Neuronal stem cell (in vitro differentiated cells): ENCODE measurements at places on chromosomes 5 and 9.

GRCh38 chr9:127982912-127983311 lies 2.1 kb upstream of the EEIG1 start:
- no peak for DNase-seq

- no peak for DNase-seq
Observed at GRCh38 chr9:91530829-91531228, 107.2 kb upstream of the NFIL3 start.

- DNase-seq, result no peak
Observed at GRCh38 chr5:108233617-108234155, 148.2 kb downstream of the FBXL17 start.

DNA sequence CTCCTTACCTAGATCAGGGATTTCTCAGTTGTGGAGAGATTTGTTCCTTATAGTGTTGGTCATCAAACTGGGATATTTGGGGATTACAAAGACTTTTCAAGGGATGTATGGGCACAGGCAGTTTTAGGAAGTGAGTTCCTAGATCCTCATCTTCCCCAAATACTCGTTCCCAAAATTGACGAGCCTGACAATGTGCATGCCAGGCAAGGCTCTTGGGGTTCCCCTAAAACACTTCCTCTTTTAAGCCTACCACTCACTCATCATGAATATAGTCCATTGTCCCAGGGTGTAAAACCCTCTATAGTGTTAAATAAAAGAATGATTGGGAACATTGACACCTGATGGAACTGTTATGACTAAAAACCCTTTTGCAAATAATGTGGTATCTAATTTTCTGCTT lies 26.4 kb downstream of the PDCD1LG2 start:
- no peak for DNase-seq

- no peak for DNase-seq
Observed at GRCh38 chr5:60763061-60763460, 63.1 kb upstream of the DEPDC1B start.

DNA sequence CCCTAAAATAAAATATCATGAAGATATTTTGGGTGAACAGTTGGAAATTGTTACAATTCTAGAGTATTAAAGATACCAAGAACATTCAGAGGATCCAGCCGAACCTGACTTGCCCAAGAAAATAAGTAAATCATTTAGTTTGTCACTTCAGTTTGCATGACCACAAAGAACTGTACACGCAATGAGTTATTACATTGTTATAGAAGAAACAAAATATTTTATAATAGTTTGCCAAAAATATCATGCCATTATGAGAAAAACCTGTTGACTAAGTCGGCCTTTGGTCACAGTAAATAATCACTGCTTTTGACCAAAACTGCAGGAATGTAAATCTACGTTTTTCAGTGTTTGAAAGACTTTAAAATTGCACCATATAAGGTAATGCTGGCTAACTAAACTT lies 27.9 kb downstream of the TRIO start:
- DNase-seq, result no peak

DNA sequence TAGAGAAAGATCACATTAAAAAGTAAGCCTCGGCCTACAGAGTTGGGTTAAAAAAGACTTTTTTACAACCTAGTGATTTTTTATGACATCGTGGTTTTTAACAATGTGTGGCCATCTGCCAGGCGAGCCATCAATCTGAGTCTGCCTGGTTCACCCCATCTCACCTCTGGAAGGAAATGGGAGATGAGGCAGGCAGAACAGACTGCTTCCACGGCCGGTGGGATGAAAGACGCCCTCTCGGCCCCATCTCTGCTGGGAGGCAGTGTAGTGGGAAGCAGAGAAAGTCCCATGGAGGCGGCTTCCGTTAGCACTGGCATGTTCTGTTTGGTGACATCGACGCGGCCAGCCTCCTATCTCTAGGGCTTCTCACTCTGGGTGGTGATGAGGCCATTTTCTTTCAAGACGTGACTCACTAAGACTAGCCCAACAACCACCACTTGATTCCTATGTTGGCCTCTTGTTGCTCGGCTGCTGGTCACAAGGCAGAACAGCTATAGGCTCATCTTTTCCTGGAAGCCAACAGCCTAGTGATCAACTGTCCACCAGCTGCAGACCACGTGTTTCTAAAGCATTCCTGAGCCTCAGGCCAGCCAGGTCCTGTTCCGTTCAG lies 132.4 kb upstream of the OTULINL start:
- DNase-seq, result no peak

DNA sequence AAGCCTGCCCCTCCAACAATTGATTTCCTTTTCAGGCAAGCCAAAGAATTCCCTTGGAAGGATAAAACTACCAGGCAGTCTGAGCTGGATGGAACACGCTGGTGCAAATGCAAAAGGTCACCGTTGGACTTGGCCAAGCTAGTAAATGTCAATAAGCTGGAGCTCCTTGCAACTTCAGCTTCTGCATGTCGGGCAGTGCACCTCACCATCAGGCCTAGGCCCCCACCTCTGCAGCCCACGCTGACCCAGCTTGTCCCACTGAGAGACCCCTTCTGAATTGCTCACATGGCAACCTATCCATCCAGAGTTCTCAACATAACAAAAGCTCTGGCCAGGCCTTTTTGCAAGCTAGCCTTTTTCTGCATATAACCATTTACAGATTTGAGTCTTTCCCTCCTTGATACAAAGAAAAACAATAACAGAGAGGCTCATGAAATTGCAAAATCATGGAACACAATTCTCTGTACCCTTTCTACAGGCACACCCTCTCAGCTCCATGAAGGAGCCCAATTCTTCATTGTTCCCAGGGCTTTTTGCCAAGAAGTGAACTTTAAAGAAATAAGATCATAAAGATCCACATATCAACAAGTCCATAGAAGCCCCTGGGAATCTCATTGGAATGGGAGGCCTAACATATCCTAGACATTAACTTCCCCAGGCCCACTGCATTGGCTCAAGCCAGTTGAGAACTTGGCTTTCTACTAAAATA lies 123.9 kb upstream of the SLIT3 start:
- DNase-seq, result no peak

DNA sequence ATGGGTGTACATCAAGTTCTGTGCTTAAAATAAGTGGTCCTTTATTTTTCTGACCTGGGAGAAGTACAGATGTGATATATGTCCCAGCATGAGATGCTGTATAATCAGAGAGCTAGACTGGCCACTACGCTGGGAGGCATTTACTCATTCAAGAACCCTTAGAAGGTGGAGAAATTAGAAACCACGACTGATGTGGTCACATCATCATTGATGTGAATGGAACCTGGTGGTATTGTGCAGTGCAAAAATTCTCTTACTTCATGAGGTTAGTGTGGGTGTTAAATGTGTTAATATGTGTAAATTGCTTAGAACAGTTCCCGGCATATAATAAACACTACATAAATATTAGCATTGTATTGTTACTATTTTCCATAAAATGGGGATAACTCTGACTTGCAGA lies 69.5 kb upstream of the CKMT2 start:
- no peak for DNase-seq

GRCh38 chr9:131674425-131675421 lies 65.2 kb downstream of the RAPGEF1 start:
- no peak for DNase-seq

- DNase-seq, result no peak
Observed at GRCh38 chr9:31389075-31389474, 995.4 kb upstream of the ACO1 start.

DNA sequence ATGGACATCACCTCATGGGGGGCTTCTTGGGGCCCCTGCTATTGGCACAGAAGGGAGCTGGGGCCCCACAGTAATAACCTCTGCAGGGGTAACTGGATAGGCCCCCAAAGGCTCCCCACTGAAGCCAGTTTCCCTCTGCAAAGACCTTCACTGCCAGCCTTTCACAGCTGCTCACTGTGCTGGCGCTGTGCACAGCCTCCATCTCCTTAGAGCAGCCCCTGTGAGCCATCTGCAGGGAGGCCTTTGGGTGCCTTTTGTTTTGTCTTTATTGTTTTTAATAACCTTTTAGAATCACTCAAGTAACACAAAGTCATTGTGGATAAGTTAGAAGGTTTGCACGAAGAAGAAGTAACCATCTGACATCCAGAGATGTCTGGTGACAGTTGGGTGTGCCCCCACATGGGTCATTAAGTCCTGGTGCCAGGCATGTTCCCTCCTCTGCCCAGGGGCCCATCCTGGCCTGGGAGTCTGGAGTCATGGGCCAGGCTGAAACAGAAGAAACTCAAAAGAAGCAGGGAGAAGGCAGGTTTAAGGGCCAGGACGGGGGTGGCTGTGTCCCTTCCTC lies 42.7 kb downstream of the NCS1 start:
- DNase-seq, result no peak

DNA sequence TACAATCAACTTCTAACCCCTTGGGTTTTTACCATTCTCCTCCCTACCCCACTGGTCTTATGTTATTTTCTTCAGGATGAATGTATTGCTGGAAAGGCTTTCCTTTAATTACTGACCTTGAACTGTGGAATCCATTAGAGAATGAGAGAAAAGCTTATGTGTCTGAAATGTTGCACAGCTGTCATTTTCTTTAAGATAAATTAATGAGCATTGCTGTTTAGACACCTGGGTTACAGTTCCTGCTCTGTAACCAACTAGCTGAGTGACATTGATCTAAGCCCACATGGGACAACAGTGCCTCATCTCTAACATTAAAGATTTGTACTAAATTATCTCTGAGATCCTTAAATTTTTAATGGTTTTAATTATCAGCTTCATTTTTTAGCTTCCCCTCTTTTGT lies 507.0 kb downstream of the TAF11L14 start:
- no peak for DNase-seq

DNA sequence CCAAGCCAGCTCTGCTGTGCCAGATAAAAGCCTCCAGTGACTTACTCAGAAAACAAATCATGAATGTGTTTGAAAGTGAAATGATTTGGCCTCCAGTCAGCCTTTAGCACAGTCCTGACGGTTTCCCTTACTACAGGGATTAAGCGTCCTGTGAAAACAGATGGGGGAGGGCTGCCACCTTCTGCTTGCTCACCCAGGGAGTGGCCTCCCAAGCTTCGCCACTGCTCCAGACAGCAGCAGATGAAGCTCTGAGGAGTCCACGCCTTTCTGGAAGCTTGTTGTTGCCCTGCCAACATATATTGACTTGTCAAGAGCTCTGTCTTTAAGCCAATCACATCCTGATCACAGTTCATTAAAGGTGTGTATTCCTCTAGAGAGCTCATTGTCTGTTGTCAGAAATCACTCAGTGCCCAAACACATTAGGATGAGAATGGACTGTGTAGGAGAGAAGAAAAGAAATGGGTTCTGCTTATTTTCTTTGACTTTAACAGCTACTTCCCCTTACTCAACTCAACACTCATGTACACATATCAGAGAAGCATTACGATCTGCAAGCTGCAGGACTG lies 4.9 kb upstream of the FYB1 start:
- DNase-seq, result no peak

DNA sequence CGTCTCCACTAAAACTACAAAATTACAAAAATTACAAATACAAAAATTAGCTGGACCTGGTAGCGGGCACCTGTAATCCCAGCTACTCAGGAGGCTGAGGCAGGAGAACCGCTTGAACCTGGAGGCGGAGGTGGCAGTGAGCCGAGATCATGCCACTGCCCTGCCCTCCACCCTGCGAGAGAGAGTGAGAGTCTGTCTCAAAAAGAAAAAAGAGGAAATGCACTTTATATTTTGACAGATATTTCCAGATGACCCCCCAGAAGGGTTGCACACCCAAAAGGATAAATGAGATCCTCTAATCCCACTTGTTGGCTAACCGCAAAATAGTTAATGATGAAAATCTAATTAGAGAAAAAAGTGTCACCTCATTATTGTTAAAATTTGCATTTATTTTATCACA lies 2.2 kb downstream of the HSDL2 start:
- no peak for DNase-seq

DNA sequence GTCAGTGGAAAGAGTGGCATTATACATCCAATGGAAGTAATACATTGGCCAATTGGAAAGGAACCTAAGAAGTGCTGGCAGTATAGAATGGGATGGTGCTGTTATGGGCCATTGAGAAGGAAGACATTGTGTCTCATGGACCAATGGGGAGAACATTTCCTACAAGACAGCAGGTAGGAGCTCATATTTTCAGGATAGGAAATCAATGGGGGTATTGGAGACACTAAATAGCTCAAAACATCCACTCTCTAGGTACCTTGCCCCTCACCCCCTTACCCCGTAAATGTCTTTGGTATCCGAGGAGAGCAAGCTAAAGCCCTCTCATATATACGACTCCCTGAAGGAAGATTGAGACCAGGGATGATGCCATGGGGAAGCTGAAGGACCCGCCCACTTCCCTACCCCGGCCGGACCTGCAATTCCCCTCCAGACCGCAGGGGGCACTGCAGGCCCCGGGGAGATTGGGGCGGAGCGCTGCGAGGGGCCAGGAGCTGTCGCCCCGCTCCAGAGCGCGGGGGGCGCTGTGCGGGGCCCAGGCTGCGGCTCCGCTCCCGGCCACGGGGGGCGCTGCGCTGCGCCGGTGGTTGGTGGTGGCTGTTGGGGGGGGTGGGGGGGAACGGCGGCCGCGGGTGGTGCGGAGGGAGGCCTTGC lies at the start of gene KDM3B:
KDM3B (plus strand) TSS at position 615 of the 651 bp plus-strand sequence. CDS start 111 bp downstream, outside the sequence.
- DNase-seq, result peak; percentile 89

GRCh38 chr9:127091526-127091925 lies 30.9 kb downstream of the ANGPTL2 start:
- no peak for DNase-seq

- no peak for DNase-seq
Observed at GRCh38 chr9:76662476-76663281, 101.6 kb upstream of the PCA3 start.

DNA sequence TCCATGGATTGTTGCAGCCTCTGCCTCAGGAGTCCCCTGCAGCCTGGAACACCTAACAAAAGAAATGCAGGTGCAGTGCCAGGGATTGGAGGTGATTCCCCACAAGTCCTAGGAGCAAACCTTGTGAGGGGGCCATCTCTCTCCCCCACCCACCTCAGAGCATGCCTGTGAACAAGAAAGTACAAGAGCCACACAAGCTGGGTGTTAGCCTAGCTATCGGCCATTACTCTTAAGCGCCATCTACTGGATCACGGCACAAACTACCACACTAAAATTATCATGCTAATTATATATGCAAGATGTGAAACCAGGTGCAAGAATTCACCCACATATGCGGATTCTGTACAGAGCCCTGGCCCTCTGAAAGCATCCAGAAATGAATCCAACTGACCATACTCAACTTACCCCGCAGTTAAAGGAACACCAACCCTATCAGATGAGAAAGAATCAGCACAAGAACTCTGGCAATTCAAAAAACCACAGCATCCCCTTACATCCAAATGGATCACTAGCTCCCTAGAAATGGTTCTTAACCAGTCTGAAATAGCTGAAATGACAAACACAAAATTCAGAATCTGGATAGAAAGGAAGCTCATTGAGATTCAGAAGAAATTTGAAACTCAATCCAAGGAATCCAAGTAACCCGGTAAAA lies 16.5 kb upstream of the PRSS3 start:
- DNase-seq, result peak; percentile 51

- no peak for DNase-seq
Observed at GRCh38 chr9:127626752-127627493, 14.8 kb downstream of the STXBP1 start.
